ENCODE measurements at places on chromosomes 4 and X. TPM values are rescaled to one million over a fixed set of nuclear protein-coding genes. Genes with fewer than 3 reads are reported as not detected.
A peak's percentile ranks its signal among the peaks of the same experiment; 100 is the strongest.

DNA sequence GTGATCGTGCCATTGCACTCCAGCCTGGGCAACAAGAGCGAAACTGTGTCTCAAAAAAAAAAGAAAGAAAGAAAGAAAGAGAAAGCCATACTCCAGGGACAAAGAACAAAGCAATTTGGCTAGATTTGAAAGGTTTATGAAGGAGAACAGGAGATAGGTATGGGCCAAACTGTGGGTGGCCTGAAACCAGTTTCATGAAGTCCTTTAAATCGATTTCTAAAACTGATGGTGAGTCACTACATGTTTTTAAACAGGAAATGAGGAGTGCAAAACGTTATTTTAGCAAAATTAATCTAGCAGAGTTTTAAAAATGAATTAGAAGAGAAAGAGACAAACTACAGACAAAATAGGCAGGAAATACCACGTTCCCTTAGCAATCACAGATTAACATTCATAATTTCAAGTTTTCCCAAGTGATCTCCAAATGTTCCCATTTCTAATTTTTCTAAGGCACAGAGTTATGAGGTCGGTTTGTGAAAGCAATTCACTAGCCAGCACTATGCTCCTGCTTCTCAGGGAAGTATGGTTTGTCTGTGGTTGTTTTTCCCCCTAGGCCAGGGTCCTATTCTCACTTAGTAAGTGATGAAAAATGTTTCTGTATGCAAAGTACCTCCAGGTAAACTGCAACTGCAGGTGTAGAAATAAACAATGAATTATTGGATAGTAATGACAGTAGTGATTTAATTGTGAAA lies 190.6 kb downstream of the PPP3CA start:
- DNase-seq = no peak

GRCh38 chrX:131704136-131704695 lies 160.3 kb downstream of the OR13H1 start:
- DNase-seq = peak; percentile 95

DNA sequence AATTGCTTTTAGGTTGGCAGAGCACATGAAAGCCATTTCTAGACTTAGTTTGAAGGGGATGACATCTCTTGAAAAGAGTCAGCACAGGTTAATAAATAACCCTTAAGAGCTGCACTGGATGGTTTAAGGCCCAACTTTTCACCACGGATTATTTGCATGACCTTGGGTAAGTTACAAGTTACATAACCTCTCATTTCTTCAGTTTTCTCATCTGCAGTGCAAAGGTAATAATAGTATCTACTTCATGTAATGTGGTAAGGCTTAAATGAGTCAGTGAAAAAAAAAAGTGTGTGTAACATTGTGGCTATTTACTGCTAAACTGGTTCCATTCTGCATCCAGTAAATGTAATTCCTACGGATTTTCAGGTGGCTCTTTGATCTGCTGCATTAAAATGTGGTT lies 715.8 kb downstream of the CCSER1 start:
- DNase-seq = no peak

DNA sequence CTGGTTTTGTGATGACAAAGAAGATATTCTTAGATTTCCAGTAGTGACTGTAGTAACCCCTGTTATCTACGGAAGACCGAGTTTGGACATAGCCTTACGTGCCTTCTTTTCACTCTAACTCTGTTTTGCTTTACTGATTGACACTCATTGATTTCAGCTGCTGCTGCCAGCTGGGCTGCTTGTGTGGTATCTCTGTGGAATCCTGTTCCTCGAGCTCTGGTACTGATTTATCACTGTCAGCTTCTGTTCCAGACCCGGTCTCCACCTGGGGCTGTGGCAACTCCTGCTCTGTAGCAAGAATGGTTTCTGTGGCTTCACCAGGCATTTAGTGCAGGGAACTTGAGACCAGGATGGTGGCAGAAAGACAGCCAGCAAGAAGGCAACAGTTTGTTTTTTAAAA lies 24.6 kb upstream of the LAP3 start:
- no peak for DNase-seq

The TCEAL5 gene
- 0.33 TPM for total RNA-seq

The PPAT gene
- total RNA-seq = 5.9 TPM

GRCh38 chr4:14254926-14255325 lies 627.4 kb upstream of the BOD1L1 start:
- DNase-seq = no peak

DNA sequence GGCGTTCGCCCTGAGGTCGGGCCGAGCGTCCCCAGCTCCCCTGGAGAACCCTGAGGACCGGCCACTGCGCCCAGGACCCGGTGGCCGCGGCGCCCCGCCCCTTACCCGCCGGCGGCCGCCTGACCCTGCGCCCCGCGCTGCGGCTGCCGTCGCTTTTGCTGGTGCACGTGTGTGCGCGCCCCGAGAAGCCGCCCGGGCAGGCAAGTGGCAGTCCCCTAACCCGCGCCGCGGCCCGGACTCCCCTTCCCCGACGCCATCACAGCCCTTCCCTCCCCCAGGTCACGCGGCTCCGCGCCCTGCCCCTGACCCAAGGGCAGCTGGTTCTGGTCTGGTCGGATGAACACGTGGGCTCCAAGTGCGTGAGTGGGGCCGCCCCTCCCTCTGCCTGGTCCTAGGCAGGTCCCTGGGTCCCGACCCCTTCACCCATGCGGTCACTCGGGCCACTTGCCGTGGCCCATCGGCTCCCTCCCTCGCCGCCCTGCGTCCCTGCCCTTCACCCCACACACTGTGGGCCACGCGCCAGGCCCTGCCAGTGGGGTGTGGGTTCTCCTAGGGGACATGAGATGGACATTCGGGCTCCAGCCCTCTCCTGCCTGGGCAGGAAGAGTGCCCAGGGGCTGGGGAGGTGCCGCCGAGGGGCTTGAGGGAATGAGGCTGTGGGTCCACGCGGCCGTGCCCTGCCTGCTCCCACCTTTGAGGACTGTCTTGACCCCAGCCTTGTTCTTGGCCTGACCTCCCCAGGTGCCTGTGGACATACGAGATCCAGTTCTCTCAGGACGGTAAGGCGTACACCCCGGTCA lies 8.0 kb upstream of the FGFRL1 start:
- no peak for DNase-seq

The FANCB gene
- 1.6 TPM for total RNA-seq

The NAA10 gene
- total RNA-seq = 75.4 TPM

GRCh38 chr4:72186714-72187113 lies 154.9 kb downstream of the NPFFR2 start:
- no peak for DNase-seq

- no peak for DNase-seq
These were observed 101.9 kb downstream of the QRFPR start for GRCh38 chr4:121278811-121279368.

- no peak for DNase-seq
These were observed 92.1 kb downstream of the SH3KBP1 start for GRCh38 chrX:19795307-19795706.

DNA sequence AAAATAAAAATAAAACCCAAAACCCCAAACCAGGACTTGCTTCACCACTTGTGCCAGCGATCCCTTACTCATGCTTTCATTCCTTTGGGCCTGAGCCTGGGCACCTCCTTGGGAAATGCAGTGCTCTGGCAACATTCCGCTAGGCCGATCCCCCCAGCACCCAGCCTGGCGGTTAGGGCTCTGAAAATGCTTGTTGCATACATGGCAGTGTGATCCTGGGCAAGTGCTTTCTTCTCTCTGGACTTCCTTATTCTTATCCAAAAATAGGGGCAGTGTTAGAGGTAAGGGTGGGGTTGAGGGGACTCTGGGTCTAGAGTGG lies 4.6 kb downstream of the ZNF185 start:
- no peak for DNase-seq

GRCh38 chrX:55710701-55711100 lies 6.8 kb upstream of the RRAGB start:
- DNase-seq = no peak

DNA sequence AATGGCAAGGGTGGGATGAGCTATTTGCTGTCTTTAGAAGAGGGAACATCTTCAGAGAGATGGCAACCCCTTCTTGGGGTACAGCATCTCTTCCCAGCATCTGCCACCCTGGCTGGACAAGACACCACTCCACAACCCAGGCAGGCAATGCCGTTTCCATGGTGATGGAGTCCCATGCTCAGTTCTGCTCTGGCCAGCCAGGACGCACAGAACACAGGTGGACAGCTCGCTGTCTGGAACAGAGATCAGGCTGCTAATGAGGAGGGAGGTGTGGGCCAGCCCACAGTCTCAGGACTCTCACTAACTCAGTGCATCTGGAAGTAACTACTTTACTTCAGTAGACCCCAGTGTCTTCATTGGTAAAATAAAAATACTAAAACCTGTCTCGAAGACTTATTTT lies 321.0 kb upstream of the CPEB2 start:
- DNase-seq = no peak

GRCh38 chr4:5206016-5206790 lies 154.9 kb downstream of the STK32B start:
- no peak for DNase-seq

The PRPS1 gene
- total RNA-seq = 30.2 TPM

GRCh38 chr4:36432586-36432985 lies 151.2 kb downstream of the DTHD1 start:
- no peak for DNase-seq

DNA sequence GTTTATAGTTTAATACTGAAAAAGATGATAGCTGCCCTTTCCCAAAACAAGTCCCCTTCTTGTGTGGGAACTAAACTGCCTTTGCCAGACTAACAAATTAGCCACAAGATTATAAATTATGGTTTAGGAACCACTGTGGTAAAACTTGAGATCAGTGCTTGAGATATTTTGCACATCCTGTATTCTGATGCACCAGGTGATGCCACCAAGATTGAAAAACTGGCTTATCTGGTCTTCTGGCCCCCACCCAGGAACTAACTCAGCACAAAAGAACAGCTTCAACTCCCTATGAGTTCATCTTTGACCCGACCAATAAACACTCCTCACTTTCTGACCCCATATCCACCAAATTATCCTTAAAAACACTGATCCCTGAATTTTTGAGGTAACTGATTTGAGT lies 36.7 kb upstream of the EFNB1 start:
- no peak for DNase-seq

DNA sequence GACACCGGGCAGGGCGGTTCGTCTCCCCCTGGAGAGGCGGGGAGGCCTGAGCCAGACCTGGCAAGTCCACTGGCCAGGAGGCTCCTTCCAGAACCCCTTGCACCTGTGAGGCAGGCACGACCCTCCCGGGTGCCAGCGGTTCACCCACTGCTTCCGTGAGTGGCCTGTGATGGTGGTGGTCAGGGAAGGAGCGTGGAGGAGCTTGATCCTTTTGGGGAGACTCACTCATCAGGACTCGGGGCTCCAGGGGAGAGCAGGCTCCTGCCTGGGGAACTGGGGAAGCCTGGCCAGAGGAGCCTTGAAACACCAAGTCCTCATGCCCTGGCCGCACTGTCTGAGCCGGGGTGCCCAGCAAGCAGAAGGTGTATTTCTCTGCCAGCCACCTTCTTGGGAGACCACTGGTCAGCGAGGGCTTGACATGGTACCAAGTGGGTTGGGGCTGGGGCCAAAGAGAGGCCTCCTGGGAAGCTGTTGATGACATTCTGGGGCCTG lies 860 bp downstream of the FAM50A start:
- no peak for DNase-seq

DNA sequence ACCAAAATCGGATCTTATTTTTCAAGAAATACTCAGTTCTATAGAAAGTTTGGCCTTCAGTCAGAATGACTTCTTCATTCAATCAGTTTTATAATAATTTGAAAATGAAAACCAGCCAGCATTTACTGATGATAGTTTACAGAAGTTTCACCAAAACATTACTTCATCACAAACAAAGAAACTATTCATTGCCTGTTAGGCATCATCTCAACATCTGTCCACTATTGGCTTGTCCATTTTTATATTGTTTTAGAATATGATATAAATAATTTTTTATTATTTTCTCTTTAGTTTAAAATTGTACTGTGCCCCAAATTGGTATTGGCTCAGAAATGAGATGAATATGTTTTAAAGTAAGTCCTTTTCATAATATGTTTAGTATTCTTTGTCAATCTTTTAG lies 38.4 kb downstream of the FAT4 start:
- DNase-seq = no peak

DNA sequence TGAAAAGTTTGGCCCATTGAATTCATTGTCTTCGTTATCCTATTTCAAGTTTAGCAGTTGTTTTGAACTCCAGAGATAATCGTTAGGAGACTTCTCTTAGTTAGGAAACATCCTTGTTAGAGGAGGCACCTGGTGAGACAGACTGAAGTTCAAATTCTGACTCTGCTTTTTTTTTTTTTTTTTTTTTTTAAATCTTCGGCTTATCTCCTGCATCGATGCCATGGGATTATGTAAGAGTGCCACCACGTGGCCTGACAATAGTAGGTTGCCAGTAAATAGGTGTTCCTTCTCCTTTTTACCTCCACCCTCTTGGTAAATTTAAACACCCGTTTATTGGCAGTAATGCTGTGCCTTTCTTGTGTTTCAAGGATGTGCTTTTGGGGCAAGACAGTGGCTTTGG lies 149.3 kb downstream of the SOWAHB start:
- DNase-seq = no peak

- DNase-seq = no peak
These were observed 202.2 kb upstream of the GPRIN3 start for GRCh38 chr4:89509708-89510281.

DNA sequence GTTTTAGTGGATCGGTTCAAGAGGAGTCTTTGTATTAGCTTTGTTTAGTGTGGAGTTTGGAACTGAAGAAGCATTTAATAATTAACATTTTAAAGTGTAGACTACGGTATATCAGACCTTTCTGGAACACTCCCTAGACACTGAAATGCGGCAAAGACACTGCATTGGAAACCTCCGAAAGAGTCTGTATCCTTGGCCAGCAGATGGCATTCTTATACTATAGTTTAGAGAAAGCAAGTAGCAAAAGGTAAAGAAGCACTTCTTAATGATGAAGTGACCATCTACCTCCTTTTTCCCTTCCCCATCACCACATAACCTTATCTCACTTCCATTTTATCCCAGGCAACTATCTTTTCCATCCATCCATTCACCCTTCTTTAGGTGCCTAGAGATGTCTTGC lies 7.6 kb downstream of the FABP2 start:
- no peak for DNase-seq

The TBX22 gene
- total RNA-seq = not detected

The VCX2 gene
- not detected for total RNA-seq

- DNase-seq = no peak
These were observed 25.6 kb upstream of the PLS3 start for GRCh38 chrX:115535421-115535820.

- no peak for DNase-seq
These were observed 96.8 kb downstream of the PDLIM5 start for GRCh38 chr4:94548571-94548970.

DNA sequence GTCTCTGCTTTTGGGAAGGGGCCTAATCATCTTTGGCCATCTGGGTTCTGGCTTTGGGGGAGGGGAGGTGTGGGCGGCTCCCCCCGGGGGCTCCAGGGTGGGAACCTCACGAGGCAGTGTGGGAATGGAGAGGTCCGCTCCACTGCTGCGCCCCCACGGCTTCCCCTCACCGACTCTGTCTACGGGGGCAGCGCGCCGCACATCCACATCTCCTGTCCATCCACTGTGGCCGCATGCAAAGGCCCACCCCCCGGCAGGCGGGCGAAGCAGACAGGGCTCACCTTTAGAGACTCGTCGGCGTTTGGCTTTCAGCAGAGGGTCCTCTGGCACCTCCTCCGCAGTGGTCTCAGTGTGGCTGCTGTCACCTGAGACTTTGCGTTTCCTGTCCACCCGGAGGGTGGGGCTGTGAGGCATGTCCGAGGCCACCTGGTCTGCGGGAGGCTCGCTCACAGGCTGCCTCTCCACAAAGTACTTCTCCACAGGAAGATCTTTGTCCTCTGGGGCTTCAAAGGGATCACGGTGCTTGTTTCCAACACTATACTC lies 33.6 kb downstream of the BCOR start:
- DNase-seq = no peak
